ENCODE measurements at places on chromosomes 12 and 14. TPM values are rescaled to one million over a fixed set of nuclear protein-coding genes. Genes with fewer than 3 reads are reported as not detected.

Gene KLRG1
- 34.7 TPM for total RNA-seq

Gene PLXNC1
- 11.9 TPM for total RNA-seq

Gene CEBPE
- 0.11 TPM for total RNA-seq

Gene CLEC4D
- not detected for total RNA-seq

Gene RHOF
- 7.2 TPM for total RNA-seq

Gene SDSL
- not detected for total RNA-seq

Gene NT5DC3
- total RNA-seq, result 1.7 TPM

Gene GSC
- total RNA-seq, result not detected

Gene KLRF2
- total RNA-seq, result not detected

Gene PPP4R4
- 0.75 TPM for total RNA-seq

Gene GLI1
- 1.9 TPM for total RNA-seq

Gene BICDL1
- total RNA-seq, result 57.6 TPM

Gene STK38L
- 3.4 TPM for total RNA-seq

Gene CCDC85C
- total RNA-seq, result 18.3 TPM

Gene SERPINA12
- not detected for total RNA-seq

Gene CORO1C
- 11.1 TPM for total RNA-seq

Gene NELL2
- 207 TPM for total RNA-seq

Gene PTGER2
- total RNA-seq, result not detected

Gene SLC39A9
- 161 TPM for total RNA-seq

Gene BCDIN3D
- total RNA-seq, result 5.8 TPM

Gene NDUFA9
- total RNA-seq, result 83.9 TPM

Gene KRT74
- not detected for total RNA-seq

Gene ADAM21
- total RNA-seq, result not detected

Gene CD163L1
- 34.4 TPM for total RNA-seq

Gene ERP27
- 0.60 TPM for total RNA-seq

Gene KIF21A
- total RNA-seq, result 0.82 TPM

Gene KCNMB4
- total RNA-seq, result 55.9 TPM

Gene MAX
- total RNA-seq, result 124 TPM

Gene SCN8A
- total RNA-seq, result 0.22 TPM
